Activated T-cell treated with anti-CD3 and anti-CD28 coated beads for 48 hours (primary cell): ENCODE measurements at places on chromosomes 11 and 22.
A peak's percentile ranks its signal among the peaks of the same experiment; 100 is the strongest.

GRCh38 chr11:1304380-1304779 lies 5.1 kb downstream of the TOLLIP start:
- no peak for DNase-seq

- DNase-seq: no peak
Observed at GRCh38 chr11:65586676-65587075, 8.9 kb downstream of the KCNK7 start.

- no peak for DNase-seq
Observed at GRCh38 chr11:120548682-120549209, 37.2 kb downstream of the GRIK4 start.

DNA sequence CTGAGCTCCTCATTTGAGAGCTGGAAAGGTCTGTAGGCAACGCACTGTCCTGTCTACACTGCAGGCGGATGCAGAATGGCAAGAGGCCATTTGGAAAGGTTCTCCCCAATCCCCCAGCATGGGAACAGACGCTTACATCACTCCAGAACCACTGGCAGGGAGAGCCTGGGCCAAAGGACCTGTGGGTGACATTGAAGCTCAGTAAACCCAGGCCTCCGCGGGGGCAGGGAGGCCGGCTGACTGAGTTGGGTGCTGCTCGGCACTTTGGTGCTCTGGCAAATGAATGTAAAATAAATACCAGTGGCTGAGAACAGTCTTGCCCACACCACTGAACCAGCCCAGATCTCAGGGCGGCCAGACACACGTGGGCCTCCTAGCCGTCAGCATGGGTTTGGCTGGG lies 22.4 kb downstream of the TOM1 start:
- no peak for DNase-seq

GRCh38 chr11:107840129-107840484 lies 18.5 kb downstream of the SLC35F2 start:
- DNase-seq: no peak

- no peak for DNase-seq
Observed at GRCh38 chr22:49181942-49182341, 645.7 kb downstream of the BRD1 start.

DNA sequence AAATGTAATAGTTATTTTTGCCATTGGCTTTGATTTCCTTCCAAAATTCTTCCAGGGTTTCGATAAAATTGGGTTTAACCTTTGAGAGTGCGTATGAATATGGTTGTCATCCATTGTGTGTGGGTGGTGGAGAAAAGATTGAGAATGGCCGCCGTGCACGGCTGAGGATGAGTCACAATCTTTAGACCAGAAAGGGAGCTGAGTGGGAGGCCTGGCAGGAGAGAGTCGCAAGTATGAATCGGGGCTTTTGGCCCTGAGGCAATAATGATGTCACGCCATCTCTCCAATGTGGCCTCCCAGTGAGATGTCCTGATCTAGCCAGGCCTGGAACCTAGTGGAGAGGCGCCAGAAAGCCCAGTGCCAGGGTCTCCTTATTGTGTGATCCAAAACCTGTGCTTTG lies 33.1 kb upstream of the SMPD1 start:
- DNase-seq: peak; percentile 50

DNA sequence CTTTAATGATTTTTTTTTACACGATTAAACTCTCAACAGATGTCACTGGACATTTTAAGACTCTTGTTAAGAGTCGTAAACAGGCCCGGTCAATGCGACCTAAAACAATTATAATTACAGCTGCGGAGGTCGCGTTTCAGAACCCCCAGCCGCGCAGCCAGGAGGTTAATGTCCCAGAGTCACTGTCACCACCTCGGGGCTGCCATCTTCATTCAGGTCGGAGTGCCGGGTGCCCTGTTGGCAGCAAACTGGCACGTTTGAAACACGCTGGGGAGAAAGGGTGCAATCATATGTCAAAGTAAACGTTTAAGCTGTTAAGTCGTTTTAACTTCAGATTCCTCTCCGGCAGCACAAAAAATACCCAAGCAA lies 711 bp upstream of the PHF21B start:
- no peak for DNase-seq

GRCh38 chr11:74449369-74449931 lies 17.9 kb downstream of the KCNE3 start:
- DNase-seq: no peak

DNA sequence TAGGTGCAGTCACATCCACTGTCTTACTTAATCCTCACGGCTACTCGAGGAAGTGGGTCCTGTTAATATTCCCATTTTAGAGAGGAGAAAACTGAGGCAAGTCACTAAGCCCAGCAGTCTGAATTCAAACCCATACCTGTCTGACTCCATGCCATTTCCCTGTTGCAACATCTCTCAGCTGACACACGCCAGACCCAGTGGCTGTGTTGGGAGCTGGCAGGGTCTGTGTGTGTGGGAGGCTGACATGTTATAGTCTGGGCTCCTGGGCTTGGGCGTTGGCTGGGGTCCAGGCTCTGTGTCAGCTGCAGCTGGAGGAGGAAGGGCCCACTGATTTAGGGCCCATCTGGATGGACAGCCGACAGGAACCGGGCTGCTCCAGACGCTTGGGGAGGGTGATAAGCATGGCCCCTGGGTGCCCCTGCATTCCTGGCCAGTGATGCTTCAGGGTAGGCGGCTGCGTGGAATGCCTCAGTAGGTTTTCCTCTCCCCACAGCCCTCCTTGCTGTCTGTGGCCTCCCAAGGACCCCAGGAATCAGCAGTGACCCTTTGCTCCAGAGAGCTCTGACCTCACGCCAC lies 562.5 kb downstream of the MN1 start:
- DNase-seq: no peak

DNA sequence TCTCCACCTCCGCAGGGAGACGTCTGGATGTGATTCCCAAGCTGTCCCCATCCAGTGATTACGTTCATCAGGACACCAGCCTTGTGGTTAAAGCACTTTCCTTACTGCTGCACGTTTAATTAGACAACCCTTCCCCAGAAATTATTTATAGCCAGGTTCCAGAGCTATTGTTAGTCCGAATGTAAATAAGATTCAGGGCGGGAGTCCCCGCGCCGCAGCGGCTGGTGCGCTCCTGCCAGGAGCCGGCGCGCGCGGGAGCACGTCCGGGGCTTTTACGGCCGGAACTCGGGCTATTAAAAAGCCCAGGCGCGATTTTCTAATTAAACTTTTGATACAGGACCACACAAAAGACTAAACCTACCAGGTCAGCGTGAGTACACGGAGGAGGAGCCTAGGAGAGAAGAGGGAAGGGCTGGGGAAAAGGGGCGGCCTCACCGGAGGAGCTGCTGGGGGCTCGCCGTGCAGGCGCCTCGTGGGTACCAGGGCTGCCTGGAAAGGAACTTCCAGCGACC lies 538.3 kb downstream of the OPCML start:
- DNase-seq: no peak

- no peak for DNase-seq
Observed at GRCh38 chr11:111632516-111633220, 30.4 kb downstream of the SIK2 start.

GRCh38 chr11:26105762-26106423 lies 226.0 kb upstream of the ANO3 start:
- DNase-seq: no peak

DNA sequence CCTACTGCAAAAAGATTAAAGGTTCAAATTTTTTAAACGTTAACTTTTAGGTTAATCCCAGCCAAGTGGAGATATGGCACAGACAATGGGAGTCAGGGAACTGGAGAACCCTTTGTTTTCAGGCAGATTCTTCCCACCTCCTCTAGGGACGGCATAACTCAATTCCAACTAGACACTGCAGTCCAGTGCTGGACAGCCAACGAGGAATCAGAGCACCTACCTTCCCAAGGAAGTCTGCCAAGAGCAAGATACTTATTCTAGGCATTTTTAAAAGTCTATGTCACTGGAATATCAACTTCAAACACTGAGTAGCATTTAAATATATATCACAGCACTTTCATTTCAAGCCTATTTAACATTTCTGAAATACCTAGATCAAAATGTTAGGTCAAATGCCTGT lies 7.3 kb downstream of the CADM1 start:
- no peak for DNase-seq

DNA sequence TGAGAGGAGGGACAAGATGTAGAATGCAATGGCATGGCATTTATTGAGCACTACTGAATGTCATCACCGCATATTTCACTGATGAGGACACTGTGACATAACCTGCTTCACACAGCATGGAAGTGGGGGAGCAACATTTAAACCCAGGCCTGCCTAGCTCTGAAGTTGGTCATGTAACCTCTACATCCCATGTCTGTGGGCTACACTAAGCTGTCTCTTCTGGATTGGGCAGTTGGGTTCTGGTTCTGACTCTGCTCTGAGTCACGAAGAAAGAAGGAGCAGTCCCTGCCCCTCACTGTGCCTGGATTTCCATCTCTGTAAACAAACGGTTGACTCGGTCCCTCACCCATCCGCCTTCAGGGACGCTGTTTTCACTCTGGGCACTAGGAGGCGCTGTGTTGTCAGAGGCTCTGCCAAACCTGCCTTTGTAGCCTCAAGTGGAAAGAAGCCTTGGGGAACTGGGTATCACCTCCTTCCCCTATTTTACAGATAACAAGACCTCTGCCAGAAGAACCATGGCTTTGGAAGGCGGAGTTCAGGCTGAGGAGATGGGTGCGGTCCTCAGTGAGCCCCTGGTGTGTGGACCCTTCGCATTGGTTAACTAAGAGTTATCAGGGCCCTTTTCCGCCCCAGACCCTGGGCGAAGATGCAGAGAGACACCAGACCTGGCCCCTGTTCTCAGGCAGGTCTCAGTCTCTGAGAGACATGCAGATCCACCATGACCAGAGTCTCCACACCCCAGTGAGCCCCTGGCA lies 12.7 kb upstream of the ARHGEF17 start:
- DNase-seq: peak; percentile 69

GRCh38 chr11:120215634-120216033 lies 4.8 kb downstream of the OAF start:
- DNase-seq: no peak

DNA sequence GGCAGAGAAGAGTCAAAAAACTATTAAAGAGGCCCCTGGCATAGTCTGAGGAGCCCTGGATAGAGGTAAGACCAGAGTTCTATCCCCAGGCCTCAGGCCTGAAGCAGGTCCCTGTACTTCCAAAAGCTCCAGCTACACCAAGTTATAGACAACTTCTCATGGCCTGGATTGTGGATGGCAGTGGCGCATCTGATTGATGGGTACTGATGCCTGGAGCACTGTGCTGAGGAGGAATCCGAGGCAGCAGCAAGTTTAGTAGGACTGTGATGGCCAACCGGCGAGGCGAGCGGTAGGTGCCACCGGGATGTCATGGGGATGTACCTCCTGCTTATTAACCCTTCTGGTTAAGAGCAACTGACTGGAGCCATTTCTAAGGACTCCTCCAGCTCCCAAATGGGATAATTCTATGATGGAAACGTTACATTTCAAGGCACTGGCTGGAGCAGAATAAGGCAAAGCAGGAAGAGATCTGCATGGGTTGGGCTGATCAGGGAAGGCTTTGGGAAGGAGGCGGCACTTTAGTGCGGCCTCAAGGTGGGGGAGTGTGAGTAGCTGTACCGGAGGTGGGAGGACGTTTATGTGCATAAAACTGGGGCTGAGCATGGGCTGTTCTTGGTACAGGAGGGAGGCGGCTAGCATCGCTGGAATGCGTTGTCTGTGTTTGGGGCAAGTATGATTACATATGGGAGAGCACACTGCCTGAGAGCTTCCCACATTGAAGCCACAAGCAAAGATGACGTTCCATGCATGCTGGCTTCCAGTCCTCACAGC lies 24.2 kb upstream of the JAM3 start:
- DNase-seq: no peak

- peak; percentile 66 for DNase-seq
Observed at GRCh38 chr22:45435544-45436139, 22.1 kb downstream of the RIBC2 start.

GRCh38 chr11:1225386-1226225 lies 2.7 kb downstream of the MUC5B start:
- DNase-seq: no peak

DNA sequence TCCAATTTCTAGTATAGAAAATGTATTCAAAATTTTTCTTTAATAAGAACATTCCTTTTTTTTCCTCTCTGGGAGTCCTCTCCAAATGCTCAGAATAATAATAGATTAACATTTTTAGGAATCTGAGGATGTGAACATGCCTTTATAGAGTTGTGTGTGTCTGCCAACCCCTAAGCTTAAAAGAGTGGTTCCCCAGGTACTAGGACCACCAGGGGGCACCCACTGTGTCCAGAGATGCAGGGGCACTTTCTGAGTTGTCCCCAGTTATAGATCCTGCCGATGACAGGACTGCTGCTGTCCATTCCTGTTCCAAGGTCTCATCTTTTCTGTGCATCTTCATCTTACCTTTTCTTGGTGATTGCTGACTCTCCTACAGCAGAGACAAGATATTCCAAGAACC lies 27.0 kb upstream of the MICAL2 start:
- no peak for DNase-seq

- no peak for DNase-seq
Observed at GRCh38 chr11:92740276-92740675, 229.2 kb upstream of the MTNR1B start.

DNA sequence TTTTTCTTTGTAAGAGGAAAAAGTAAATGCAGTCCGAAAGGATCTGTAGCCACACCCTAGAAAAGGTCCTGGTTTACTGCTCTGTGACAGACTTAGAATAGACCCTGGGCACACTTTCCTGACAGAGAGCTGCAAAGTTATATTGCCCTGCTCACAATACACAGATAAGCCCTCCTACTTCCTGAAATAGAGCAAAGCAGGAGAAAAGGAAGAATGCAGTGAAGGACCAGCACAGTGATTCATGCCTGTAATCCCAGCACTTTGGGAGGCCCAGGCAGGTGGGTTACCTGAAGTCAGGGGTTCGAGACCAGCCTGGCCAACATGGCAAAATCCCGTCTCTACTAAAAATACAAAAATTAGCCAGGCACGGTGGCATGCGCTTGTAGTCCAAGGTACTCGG lies 2.2 kb downstream of the CYB561A3 start:
- DNase-seq: no peak

GRCh38 chr11:614623-615503 lies 887 bp downstream of the IRF7 start:
- DNase-seq: no peak

GRCh38 chr11:65976216-65977176 lies 15.0 kb downstream of the SART1 start:
- DNase-seq: no peak

DNA sequence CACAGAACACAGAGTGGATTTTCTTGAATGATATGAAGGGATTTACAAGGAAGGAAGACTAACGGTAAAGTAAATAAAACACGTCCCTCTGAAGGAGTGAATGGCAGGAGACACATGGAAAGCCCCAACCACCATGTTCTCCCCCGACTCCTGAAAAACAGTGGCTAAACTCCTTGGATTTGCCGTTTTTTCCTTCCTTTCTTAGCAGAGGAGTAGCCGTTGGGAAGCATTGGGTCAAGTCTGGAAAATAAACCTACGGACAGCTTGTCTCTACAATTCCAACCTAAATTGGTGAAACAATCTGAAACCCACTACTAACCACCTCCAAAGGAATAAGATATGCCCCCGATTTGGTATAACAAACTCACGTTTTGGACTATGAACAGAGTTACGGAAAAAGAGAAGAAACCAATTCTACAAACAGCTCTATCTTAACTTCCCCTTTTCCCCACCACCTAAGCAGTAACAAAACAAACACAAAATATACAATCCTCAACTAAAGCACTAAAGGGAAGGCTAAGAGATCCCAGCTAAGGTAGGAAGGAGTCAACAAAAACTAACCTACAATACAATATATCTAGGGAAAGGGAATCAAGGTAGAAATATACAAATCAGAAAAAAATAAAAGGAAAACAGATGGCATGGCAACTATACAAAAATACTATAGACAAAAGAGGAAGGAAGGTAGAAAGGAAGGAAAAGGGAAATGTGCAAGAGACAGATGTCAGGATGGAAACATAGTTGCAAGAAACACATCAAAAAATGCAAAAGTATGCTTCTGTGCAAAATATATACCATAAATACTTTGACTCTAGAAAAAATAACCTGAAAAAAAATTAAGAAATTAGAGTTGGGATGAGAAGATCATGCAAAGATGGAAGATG lies 43.8 kb upstream of the LYVE1 start:
- DNase-seq: no peak
